ENCODE measurements at places on chromosomes 11 and 22. TPM values are rescaled to one million over a fixed set of nuclear protein-coding genes. Genes with fewer than 3 reads are reported as not detected.

Gene SCGB1A1
- total RNA-seq = not detected

Gene H19
- 0.70 TPM for total RNA-seq

Gene PRR33
- not detected for total RNA-seq

Gene LMF2
- 93.2 TPM for total RNA-seq

Gene SLC43A3
- 13.3 TPM for total RNA-seq

Gene HDAC10
- total RNA-seq = 46.5 TPM

Gene RIMBP3C
- 0.23 TPM for total RNA-seq

Gene FADS3
- 59.1 TPM for total RNA-seq

GRCh38 chr11:69962152-69962551 is 116.0 kb upstream of the ANO1 start:
- peak; percentile 59 for DNase-seq

GRCh38 chr11:58788355-58789023 is 56.0 kb downstream of the GLYATL2 start:
- DNase-seq = peak; percentile 22

GRCh38 chr11:112762707-112763090 is 198.5 kb upstream of the NCAM1 start:
- no peak for DNase-seq

DNA sequence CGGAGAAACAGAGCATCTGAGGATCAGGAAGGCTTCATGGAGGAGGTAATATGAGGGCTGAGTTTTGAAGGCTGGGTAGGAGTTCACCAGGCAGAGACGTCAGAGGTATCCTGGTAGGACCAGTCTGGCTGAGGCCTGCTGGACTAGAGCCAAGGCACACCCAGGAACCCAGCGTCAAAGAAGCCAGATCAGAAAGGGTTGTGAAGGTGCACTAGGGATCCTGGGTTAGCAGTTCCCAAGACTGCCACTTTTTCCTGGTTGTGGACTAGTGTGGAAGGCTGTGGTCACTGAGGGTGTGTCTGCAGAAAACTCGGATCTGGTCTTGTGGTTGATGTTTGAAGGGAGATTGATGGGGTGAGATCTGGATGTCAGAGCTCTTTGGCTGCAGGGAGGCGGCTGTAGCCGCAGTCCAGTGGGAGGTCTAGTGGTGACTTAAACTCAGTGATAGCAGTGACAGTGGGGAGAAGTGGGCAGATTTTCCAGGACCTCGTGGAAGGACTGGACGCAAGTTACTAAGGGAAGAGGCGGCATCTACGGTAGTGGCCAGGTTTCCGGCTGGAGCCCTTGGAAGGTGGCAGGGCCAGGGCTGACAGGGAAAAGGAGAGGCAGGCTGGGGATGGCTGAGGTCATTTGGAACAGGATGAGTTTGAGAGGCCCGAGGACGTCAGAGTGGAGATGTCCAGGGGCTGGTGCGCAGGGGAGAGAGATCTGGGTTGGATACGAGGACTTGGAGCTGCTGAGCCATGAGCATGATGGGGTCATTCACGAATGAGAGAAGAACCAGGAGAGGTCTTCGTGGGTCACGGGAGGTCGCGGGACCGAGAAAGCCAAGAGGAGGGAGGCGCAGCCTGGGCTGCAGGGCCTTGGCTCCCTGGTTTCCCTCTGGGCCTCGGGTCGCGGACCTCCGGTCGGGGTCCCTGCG is 10.9 kb downstream of the RELA start:
- peak; percentile 22 for DNase-seq

DNA sequence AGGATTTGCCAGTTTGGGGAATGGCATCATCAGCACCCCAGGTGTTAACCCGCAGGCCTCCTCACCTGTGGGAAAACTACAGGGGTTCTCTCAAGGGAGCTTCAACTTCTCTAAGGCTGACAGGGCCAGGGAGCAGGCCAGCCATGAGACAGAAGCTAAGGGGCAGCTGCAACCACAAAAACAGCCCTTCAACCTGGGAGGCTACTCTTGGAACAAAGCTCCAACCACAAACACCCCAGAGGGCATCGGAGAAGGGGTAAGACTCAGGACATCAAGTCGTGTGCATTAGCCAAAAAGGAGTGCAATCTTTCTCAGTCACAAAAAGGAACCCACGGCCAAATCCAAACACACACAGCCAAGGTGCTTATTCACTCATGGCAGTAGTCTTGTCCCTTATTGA is 103.0 kb downstream of the PLEKHA7 start:
- DNase-seq = no peak

DNA sequence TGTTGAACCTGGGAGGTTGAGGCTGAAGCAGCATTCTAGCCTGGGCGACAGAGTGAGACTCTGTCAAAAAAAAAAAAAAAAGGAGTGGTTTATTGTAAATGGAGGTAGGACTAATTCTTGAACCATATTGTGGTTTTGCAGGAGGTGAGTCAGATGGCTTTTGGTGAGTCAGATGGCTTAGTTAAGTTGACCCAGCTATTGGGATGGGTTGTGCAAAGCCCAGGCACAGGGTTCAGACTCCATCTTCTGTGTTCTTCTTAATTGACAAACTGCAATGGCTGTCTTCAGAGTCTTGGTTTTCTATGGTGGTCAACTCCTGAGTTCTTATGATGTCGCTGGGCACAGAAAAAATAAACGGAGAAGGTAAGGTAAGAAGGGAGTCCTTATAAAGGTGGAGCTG is 182.7 kb downstream of the ADAMTS15 start:
- peak; percentile 96 for DNase-seq

DNA sequence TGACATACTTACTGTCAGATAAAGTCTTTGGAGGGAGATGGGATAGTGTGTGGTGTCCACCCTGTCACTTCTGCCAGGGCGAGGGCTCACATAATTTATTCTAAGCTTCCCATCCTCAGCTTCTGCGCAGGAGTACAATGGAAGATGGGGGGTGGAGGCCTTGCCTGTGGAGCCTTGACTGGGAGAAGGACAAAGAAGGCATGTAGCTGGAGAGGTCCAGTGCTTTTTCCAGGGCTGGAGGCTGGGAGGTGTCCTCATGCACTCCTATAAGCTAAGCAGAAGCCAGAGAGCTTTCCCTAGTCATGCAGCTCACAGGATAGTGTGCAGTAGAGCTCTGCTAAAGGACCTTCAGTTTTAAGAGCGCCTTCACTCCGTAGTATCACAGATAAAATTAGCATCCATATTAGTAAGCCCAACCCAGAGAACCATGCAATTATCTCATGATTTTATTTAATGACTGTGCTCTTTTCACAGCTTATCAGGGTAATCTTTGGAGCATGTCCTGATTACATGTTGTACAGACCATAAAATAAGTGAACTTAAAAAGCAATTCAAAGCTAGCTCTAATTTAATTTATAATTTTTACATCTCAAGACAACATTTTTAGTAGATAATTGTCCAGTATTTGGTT is 148.3 kb downstream of the TEAD1 start:
- no peak for DNase-seq

GRCh38 chr11:61125310-61125684 is 23.0 kb downstream of the CD5 start:
- no peak for DNase-seq

DNA sequence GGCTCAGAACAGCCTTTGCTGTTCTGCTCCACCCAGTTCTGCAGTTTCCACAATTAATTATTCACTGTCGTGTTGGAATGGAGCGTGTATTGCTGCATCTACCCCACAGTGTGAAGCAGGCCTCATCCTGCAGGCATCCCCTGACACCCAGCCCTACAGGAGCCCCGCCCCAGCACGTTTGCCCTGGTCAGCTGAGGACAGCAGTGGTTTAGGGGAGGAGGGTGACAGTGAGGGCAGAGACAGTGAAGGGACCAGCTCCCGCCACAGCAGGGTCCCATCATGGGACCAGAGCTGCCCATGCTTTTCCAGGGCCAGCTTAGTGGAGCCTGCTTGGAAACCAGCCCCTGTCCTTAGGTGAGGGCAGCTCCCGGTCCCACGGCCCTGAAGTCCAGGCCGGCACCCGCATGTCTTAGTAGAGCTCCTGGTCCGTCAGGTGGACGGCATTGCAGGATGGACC is 273.0 kb downstream of the TBC1D22A start:
- DNase-seq = no peak

GRCh38 chr22:19776433-19777031 is 16.0 kb downstream of the TBX1 start:
- no peak for DNase-seq

All from astrocyte (in vitro differentiated cells and primary cell).